ENCODE measurements at places on chromosomes 3 and 15. TPM values are rescaled to one million over a fixed set of nuclear protein-coding genes. Genes with fewer than 3 reads are reported as not detected.

DNA sequence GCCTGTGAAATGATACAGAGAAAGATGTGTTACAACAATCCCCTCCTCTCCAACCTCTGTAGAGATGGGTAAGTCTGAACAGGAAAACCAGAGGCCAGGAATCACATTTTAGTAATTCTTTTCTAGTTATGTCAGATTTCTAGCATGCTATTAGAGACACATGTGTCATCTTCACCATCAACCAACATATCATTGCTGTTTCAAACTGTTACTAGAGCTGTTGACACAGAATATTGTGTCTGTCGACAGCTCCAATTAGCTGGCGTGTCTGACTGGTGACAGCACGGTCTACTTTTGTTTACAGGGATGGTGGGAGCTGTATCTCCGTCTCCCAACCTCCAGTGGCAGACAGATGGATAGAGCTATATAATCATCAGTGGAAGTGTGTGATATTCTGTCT is 393.2 kb downstream of the SOX2 start:
- no peak for DNase-seq

GRCh38 chr3:161600173-161600572 is 103.6 kb downstream of the OTOL1 start:
- no peak for DNase-seq

DNA sequence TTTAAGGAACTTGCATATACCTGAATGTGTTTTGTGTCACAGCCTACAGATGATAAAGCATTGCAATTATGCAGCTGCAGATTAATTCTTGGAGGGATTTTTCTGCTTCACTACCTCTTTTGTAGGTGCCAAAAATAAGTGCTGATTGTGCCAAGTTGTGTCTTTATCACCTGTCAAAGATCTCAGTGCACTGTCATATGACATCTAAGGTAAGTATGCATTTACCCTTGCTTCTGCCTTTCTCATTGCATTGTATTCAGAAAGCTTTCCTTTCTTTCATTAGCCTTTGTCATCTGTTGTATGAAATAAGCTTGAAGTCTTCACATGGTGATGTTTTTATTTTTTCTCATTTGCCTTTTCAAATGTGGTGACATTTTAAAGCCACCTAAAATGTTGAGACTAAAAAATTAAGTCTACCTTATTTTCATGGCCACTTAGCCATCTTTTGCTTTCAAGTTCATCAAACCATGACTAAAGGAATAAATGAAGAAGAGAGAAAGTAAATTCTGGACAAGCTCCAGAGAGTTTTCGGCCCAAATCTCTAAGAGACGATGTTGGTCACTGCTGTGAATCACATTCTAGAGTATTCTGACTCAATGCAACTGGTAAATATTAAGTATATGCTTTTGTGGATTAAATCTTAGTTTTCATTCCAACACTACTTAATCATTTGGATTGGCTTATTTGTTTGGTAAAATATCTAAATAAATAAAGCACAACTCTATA is 381.8 kb upstream of the EPHA3 start:
- DNase-seq: no peak

GRCh38 chr15:55407498-55408011 is 604 bp downstream of the CCPG1 start:
- no peak for DNase-seq

Gene PLD1
- total RNA-seq: 73.3 TPM

DNA sequence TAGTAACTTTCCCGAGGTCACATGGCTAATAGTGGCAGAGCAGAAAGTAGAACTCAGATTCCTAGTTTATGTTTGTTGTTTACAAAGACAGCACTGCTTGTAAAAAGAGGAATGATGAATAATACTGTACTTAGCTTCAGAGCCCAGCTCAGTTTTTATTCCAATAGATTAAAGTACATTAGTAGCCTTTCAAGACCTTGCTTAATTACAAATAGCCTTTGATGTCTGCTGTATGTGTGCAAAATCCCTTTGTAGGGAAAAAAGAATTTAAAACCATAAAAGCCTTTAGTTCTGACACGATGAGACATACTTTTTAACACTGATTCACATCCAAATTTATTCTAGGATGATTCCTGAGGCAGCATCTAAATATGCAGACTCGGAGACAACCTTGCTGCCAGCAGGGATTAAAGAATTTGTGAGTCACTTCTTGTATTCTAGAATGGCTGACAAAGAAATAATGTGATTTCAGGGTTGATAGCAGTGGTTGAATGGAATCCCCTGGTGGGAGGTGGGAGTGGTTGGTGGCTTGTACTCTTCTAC is 324.2 kb upstream of the TGFBR2 start:
- DNase-seq: no peak

DNA sequence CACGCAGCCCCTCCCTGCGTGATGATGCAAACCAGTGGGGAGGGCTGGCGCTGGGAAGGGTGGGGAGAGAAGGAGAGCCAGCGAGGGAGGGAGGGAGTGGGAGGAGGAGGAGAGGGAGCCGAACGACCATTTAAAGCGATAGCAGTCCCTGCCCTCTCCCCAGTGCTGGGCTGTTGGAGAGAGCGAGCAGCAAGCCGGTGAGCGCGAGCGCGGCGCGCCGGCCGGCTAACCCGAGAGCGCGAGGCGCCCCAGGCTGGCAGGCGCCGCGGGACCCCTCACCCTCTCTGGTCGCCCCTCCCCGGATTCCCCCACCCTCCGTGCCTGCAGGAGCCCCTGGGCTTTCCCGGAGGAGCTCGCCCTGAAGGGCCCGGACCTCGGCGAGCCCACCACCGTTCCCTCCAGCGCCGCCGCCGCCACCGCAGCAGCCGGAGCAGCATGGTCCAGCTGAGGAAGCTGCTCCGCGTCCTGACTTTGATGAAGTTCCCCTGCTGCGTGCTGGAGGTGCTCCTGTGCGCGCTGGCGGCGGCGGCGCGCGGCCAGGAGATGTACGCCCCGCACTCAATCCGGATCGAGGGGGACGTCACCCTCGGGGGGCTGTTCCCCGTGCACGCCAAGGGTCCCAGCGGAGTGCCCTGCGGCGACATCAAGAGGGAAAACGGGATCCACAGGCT is at the start of gene GRM7:
Gene GRM7, plus strand, starts transcription at position 162 of the 671 bp plus-strand sequence.
- DNase-seq: no peak

GRCh38 chr3:186583831-186584230 is 13.3 kb downstream of the DNAJB11 start:
- DNase-seq: no peak

GRCh38 chr3:4411236-4411635 is 55.8 kb downstream of the SUMF1 start:
- DNase-seq: no peak

- no peak for DNase-seq
Observed at GRCh38 chr3:172606021-172606420, 82.8 kb upstream of the TNFSF10 start.

Gene INSYN1
- total RNA-seq: 3.6 TPM

- DNase-seq: no peak
Observed at GRCh38 chr3:23748398-23749110, 57.2 kb upstream of the UBE2E1 start.

Gene CEP97
- total RNA-seq: 5.5 TPM

- no peak for DNase-seq
Observed at GRCh38 chr15:32717426-32718226, at the start of gene GREM1. TSS of gene GREM1 (plus strand) at chr15:32718004. CDS start at chr15:32730691, 12,687 bp downstream.

- DNase-seq: no peak
Observed at GRCh38 chr3:111729087-111729846, 129.8 kb upstream of the PHLDB2 start.

DNA sequence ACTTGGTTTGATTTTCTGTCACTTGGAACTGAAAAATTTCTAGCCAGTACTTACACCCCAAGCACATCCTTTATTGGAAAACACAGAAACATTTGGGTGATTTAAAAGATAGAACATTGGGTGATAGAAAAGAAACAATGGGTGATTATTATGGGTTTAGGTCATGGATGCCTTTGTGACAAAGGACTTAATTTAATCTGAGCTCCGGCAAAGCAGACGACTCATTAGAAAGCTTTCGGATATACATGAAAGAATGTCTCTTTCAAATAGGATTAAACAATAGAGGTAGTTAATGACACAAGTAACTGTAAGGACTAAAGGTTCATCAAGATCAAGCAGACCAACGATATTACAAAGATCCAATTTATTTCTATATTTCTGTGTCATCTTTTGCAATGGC is 37.3 kb upstream of the CNTN4 start:
- no peak for DNase-seq

DNA sequence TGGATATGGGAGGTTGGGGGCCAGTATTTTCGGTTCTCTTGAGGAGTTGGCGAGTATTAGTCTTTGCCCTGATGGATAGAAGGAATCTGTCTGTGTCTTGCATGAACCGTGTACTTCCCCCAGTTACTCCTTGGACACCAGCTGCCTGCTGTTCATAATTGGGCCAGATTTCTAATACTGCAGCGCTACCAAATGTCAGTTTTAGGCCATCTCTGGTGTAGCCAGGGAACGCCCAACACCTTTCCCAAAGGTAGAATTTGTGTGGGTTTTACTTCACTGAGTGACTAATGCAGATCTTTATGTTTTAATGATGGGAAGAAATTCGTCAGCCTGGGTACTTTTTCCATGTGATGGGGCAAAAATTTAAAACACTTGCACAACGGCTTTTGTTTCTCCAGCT is 18.4 kb downstream of the FLNB start:
- no peak for DNase-seq

GRCh38 chr3:62211675-62212429 is 161.5 kb downstream of the FEZF2 start:
- no peak for DNase-seq

DNA sequence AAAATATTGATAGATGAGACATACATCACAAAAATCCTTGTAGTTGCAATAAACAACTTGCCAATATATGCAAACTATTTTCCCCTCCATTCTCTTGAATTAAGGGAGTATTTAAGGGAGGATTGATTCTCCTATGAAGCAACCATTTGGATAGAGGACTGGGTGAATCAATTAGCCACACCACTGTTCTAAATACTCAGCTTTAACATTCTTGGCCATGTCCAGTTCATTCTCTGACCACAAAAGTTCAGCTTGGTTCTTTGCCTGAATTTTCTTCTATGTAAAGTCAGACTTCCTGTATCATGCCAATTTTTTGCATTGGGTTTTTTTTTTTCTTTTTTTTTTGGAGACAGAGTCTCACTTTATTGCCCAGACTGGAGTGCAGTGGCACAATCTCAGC is 15.8 kb upstream of the SEC11A start:
- no peak for DNase-seq

DNA sequence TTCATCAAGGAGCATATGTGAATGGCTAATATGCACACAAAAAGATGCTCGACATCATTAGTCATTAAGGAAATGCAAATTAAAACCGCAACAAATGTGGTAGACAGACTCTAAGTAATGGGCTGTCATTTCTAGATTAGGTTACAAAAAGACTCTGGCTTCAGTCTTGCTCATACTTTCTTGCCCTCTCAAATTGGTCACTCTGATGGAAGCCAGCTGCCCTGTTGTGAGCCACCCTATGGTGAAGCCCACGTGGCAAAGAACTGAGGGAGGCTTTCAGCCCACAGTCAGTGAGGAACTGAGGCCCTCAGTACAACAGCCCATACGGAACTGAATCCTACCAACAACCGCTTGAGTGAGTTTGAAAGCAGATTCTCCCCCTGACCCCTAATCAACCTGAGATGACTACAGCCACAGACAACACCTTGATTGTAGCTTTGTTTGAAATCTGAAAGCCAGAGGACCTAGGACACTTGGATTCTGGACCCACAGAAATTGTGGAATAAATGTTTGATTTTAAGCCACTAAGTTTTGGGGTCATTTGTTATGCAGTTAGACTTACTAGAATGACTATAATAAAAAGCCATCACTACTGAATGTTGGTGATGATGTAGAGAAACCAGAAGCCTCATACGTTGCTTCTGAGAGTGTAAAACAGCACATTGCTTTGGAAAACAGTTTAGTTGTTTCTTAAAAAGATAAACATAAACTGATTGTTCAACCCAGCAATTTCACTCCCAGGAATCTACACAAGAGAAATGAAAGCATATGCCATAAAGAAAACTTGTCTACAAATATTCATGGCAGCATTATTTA is 45.7 kb downstream of the EHHADH start:
- no peak for DNase-seq

- no peak for DNase-seq
Observed at GRCh38 chr3:127214975-127215374, 22.0 kb downstream of the PRR23E start.

- no peak for DNase-seq
Observed at GRCh38 chr3:108486941-108487340, 23.5 kb downstream of the MYH15 start.

DNA sequence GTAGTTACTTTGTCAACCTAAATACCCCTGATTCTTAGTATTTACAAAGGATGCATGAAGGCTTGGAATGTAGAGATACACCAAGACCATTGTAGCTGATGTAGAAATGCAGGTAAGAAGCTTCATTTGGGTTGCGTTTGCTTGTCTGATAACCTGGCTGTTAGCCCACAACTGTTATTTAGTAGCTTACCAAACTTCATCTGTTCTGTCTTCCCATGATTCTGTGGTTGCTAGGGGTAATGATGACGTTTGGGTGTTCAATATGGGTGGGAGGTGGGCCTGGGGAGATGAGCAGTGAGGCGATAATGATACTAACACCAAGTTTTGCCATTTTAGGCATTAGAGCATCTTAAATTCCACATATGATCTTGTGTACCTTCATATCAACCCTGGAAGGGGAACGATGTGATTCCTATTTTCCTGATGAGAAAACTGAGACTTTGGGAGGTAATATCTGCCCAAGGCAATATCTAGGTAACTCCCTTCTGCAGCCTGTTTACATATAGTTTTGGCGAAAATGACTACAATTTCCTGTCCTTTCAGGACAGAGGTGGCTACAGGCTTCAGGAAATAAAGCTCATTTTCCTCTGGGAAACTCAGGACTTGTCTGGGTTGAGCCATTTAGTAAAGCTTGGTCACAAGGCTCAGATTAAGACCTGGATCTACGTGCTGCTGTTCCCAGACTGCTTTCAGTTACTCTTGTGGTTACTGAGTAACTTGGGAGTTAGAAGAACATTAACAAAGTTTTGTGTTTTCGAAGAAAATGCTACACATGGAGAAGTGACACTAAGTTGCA is 26.8 kb downstream of the FNDC3B start:
- DNase-seq: no peak

DNA sequence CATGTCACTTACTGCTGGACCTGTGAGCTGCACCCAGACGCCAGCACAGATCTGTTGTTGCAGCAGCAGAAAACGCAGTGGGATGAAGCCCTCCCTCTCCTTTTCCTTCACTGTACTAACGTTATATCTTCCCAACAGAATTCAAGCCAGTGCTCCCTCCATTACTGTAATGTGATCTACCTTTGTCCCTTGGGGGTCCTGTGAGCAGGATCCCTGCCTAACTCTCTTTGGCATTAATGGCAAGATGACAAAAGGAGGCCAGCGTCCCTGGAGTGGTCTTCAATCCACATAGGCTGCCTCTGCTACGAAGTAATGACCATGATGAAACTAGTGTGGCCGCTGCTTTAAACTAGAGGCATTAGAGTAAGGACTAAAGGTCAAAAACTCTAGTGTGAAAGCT is 69.3 kb upstream of the SOX14 start:
- no peak for DNase-seq

GRCh38 chr3:106176734-106177133 is 307.9 kb upstream of the CBLB start:
- no peak for DNase-seq

DNA sequence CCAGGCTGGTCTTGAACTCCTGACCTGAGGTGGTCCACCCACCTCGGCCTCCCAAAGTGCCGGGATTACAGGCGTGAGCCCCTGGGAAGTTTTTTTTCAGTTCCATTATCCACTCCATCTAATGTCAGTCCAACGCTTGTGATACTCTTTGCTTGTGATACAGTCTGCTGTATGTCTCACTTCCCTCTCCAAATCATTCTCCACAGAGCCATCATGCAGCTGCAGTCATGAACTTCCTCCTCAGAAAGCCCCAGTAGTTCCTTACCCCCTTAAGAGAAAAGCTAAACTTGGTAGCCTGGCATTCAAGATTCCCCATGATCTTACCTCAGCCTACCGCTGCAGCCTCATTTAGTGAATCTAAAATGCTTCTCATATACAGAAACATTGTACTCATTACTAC is 2.3 kb downstream of the ARPC4 start:
- DNase-seq: no peak

Gene CPEB1
- total RNA-seq: 1.3 TPM

Measured in omental fat pad (tissue), 4 donors.